ENCODE measurements at places on chromosomes 11 and 22.

- no peak for DNase-seq
Observed at GRCh38 chr22:31263896-31264640, 28.2 kb downstream of the PIK3IP1 start.

DNA sequence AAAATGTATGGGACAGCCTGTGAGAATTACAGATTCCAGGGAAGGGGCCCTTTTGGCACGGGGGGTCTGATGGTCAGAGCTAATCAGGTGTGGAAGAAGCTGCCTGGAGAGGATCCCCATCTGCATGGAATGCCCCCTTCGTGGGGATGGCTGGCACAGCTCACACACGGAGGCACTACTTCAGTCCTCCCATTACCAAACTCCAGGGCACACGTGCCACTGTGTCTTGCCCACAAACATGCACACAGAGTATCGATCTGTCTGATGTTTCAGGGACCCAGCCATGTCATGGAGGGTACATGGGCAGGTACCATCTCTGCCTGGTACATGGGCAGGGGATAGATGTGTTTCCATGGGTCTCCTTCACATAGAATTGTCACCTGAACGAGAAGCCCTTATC, 14.7 kb downstream of the KCNQ1OT1 start:
- no peak for DNase-seq

DNA sequence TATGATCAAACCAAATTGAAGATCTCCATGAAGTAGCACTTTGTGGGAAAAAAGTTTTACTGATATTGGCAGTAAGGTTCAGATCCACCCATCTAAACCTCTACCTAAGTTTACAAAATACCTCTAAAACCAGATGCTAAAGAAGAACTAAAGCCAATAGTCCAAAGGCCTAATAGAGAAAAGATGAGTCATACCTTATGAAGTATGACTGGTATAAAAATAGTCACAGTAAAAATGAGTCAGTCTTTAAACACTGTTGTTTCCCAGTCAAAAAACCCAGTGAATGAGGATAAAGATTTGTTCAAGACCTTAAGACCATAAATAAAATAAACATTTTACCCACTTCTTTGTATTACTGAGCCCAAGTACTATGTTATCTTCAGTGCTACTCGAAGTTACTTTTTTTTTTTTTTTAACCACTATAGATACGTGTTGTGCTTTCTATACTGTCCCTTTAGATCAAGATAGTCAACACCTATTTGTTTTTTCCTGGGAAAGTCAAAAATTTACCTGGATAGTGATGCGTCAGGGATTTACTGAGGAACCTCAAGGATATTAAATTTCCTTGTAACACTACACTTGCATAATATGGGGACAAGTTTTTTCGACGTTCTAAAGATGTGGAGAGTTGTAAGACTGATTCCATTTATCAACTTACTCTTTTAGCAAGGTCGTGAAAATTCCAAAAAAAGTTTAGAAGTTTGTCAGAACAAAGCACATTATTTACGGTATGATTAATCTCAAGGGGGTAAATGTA, 87.3 kb downstream of the CCDC73 start:
- DNase-seq, result no peak

GRCh38 chr11:121877152-121877551, 238.9 kb downstream of the BLID start:
- DNase-seq, result no peak

- DNase-seq, result no peak
Observed at GRCh38 chr11:125167954-125168835, 3.6 kb downstream of the PKNOX2 start.

DNA sequence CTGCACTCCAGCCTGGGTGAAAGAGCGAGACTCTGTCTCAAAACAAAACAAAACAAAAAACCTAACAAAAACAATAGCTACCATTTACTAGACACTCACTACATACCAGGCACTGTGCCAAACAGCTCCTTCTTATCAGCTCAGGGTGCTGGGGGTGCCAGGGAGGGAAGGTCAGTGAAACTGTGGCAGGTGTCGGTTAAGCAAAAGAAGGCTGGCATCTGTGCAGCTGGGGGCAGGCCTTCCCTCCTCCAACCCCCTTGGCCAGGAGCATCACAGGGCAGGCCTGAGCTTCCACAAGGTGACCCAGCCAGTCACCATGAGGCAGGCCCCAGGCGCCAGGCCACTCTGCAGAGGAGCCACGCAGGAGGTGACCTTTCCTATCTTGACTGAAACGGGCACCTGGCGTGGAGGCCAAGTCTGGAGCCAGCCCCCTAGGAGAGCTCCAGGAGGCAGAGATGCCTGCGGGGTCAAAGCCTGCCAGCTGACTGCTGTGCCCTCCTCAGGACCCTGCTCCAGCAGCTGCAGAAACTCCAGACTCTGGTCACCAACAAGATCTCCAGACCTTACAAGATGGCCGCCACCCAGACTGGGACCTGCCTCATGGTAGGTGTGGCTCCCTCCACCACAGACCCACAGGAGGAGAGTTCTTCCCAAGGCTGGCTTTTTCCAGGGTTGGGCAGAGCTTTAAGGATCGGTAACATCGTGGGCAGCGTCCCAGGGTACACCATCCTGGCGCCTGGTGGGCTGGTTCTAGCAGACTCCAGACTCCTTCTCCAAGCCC, 31.3 kb upstream of the DGKZ start:
- DNase-seq, result no peak

GRCh38 chr22:48235744-48236143, 1473.3 kb downstream of the TBC1D22A start:
- no peak for DNase-seq

DNA sequence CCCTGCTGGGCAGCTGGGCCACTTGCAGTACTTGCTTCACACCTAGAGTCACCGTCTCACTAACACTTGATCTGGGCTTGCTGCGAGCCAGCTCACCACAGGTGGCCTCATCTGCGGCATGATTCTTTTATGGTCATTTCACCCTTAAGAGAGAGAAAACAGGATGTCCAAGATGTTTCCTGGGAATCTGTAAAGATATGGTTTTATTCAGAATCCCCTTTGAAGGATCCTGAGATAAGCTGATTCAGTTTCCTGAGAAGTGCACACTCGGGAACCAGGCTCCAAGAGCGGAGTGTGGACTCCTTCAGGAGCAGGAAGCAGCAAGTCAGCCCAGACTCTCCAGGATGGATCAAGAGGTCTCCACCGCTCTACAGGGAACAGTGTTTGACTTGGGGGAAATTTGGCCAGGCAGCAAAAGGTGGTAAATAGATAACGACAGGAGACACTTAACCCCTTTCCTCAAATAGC, 21.8 kb upstream of the TP53AIP1 start:
- DNase-seq, result no peak

- DNase-seq, result no peak
Observed at GRCh38 chr22:21455334-21456089, 11.7 kb upstream of the TMEM191C start.

DNA sequence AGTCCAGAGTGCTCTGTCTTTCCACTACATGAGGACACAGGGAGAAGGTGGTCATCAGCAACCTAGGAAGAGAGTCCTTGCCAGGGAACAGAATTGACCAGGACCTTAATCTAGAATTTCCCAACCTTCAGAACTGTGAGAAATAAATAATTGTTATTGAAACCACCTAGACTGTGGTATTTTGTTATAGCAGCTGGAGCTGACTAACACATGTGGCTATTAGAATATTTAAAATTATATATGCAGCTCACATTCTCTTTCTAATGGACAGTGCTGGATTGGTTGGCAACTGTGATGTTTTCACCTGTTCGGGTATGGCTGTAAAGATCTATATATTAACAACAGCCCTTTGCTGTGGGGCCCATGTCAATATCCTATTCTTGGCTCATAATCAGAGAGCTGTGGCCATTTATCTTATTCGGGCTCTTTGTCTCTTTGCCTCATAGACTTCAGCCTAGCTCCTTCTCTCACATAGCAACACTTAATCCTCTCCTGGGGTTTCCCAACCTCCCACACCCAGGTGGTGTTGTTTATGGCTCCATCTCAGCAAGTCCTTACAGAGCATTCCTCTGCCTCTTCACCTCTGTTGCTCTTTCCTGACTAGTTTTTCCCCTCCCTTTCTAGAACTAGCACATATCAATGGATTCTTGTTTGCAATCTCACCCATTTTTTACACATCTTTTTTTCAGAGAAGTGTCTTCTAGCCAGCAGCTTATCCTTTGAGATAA, 46.4 kb upstream of the AMOTL1 start:
- DNase-seq, result no peak

DNA sequence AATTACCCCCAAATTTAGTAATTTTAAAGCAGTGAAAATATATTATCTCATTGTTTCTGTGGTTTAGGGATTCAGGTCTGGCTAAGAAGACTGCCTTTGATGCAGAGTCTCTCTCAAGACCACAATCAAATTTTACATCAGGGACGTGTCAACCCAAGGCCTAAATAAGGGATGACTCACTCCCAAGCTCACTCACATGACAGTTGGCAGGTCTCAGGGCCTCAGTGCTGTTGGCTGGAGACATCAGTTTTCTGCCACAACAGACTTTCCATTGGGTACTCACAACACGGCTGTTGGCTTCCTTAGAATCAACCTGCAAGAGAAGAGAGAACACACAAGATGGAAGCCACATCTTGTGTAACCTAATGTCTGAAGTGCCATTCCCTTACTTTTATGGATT, 377.3 kb downstream of the FAM181B start:
- DNase-seq, result no peak

DNA sequence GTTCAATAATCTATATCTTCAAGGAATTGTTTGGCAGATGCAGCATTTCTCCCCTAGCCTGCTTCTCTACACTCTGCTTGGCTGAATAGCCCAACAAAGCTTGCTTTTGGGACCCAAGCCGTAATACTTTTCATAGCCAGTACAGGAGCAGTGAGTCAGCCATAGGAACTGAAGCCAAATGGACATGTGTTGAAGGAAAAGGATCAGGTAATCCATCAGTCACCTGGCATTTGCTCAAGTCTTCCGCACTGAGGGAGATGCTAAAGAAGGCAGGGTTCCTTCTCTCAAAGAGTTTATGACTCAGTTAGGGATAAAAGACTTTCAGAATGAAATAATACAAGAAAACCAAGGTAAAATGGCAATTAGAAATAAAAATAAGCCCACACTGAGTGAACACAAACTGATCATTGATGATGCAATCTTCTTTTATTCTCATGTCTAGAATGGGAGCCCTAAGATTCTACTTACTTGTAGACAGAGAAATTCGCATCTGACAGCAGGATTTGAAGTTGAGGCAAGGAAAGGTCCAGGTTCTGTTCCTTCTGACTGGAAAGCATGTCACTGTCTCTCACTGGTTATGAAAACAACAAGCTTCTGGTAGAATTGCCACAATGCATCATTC, 13.2 kb downstream of the C11orf87 start:
- DNase-seq, result no peak

GRCh38 chr11:47852053-47852452, 3.9 kb upstream of the NUP160 start:
- no peak for DNase-seq

- peak; percentile 77 for DNase-seq
Observed at GRCh38 chr22:30609260-30610185, 2.5 kb downstream of the TCN2 start.

GRCh38 chr11:82995754-82996398, 75.8 kb downstream of the RAB30 start:
- DNase-seq, result no peak

All from GF-D8 (cell line).